SK-N-DZ (cell line): ENCODE measurements at places on chromosomes 1 and 21.

DNA sequence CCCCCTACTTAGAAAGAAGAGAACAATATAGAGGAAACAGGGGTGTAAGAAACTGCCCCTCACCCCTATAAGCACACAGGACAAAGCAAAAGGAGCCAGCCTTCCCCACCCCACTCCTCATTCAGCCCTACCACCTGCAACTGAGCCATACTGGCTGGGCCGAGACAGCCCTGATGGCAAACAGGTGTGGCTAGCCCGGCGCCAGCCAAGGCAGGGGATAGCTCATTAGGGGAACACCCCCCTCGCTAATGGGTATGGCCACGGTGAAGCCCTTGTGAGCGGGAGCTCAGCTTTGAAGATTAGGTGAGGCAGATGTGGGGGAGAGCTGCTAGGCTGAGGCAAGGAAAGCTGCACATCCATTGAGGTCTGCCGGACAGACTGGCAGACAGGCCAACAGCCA lies 65.5 kb downstream of the ERI3 start:
- no peak for DNase-seq

GRCh38 chr1:53189061-53189460 lies 7.6 kb upstream of the CPT2 start:
- no peak for DNase-seq

- no peak for DNase-seq
Observed at GRCh38 chr1:203038217-203038741, 12.0 kb downstream of the PPFIA4 start.

- DNase-seq = peak; percentile 4
Observed at GRCh38 chr1:194512957-194513356, 1326.5 kb upstream of the B3GALT2 start.

DNA sequence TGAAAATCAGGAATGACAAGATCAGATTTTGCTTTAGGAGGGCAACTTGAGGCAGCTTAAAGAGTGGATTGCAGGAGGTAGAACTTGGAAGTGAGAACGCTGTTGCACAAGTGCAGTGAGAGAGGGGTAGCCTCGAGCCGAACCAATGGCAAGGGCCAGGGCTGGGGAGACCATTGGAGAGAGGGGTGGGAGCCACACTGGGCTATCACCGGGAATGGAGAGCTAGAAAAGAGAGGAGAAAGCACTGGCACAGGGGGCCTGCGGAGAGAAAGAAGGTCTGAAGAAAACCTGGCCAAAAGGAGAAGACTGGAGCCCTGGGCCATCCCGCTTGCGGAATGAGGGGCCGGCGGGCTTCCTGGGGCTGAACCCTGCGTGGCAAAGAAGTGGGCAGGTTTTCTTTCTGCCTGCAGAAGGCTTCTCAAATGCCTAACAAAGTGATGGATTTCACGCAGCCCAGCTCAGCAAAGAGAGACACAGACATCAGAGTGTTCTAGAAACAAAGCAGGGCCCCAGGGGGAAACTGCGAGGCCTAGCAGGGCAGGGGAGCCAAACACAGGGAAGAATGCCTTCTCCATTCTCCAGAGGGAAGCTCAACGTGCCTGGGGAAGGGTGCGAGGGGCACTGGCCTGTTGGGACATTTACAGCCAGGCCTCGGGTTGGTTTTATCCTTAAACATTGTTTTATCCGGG lies 1.2 kb upstream of the SLC37A1 start:
- DNase-seq = no peak

DNA sequence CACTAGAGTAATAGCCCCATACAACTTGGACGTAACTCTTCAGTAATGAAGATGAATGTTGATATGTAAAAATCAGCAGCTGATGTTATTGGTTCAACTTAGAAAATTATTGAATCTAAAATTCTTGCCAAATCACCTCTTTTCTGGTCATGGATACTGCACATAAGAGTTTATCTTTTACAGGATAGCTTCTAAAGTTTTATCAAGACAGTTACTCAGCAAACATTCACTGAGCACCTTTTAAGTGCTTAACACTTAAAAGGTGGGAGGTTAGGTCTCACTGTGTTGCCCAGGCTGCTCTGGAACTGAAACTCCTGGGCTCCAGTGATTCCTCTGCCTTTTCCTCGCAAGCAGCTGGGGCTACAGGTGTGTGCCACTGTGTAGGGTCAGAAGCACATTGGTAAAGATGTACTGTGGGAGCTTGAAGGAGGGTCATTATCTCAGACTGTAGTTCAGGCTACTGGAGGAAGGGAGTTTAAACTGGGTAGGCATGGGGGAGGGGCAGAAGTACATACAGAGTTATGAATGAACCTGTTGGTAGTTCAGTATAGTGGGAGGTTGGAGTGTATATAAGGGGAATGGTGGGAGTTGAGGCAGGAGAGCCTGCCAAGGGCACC lies 2.0 kb downstream of the MPZL1 start:
- DNase-seq = no peak

GRCh38 chr1:168281603-168282325 lies 1.1 kb downstream of the TBX19 start:
- DNase-seq = no peak

- no peak for DNase-seq
Observed at GRCh38 chr1:214997685-214998084, 84.9 kb upstream of the KCNK2 start.

- no peak for DNase-seq
Observed at GRCh38 chr1:112703706-112704105, 3.2 kb downstream of the RHOC start.

GRCh38 chr1:43802356-43802980 lies 95.1 kb downstream of the ST3GAL3 start:
- DNase-seq = no peak

DNA sequence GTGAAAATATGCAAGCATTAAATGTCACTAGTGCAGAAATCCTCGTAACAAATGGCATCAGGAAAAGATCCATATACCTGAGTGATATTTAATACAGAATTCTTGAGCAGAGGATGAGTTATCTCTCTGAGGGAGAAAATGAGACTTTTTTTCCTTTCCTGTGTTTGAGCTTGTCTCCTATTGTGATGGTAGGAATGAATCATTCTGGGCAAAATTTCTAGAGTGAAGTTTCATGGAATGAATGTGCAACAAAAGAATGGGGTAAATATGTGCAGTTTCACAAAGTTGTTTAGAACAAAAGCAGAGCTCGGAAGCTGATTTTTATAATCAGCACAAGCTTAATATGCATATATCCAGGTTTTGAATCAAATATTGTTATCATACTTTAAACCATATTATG lies 4.6 kb downstream of the CTPS1 start:
- no peak for DNase-seq

GRCh38 chr21:20999659-21000058 lies 1.4 kb downstream of the NCAM2 start:
- peak; percentile 63 for DNase-seq
